ENCODE measurements at places on chromosomes 4 and X.

DNA sequence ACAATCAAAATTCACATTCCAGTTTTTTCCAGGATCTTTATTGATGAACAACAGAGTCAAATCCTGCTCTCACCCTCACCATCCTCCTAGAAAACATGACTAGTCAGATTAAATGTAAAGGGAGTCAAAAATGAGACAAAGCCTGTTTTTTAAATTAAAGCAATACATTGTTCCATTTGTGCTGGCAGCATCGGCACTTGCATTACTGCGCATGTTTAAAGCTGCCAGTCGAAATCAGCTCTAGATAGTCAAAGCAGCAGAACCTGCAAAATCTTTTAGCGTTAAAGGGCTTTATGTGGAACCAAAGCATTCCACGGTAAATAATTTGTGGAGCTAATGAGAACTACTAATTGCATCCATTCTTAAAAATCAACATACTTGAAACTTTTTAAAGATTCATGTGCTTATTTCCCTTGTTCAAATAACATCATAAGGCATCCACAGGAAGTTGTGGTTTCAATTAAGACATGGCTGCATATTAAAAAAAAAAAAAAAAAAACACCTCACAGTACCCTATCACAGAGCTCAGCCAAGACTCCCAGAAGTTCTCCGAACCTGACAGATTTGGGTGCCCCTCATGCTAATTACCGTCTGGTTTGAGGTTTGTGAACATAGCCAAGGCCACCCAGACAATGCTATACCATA, 82.2 kb downstream of the SH3KBP1 start:
- DNase-seq, result no peak

GRCh38 chrX:111837197-111837596, 38.8 kb upstream of the TRPC5OS start:
- DNase-seq, result no peak

DNA sequence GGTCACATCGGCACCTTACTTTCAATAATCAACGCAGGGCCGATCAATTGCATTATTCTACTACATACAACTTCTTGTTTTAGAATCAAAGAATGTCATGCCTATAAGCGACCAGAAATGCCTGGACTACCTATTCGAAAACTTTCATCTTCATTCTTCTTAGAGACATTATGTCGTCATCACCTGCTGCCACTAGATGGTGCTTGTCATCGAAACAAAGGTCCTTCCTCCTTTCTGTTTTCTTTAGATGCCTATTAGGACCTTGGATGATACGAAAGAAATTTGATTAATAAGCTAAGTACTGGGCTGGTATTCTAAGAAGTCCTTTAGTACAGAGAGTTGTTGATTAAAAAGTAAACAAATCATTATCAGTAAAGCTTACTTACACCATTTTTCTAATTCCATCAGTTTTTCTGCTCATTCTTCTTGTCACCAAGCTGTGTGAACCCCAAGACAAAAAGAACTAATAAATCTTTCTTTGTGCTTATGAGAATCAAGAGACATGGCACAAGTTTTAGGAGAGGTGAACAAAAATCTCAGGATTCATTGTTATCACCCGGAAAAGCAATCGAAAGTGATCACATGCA, 154.5 kb upstream of the SLC4A4 start:
- no peak for DNase-seq

DNA sequence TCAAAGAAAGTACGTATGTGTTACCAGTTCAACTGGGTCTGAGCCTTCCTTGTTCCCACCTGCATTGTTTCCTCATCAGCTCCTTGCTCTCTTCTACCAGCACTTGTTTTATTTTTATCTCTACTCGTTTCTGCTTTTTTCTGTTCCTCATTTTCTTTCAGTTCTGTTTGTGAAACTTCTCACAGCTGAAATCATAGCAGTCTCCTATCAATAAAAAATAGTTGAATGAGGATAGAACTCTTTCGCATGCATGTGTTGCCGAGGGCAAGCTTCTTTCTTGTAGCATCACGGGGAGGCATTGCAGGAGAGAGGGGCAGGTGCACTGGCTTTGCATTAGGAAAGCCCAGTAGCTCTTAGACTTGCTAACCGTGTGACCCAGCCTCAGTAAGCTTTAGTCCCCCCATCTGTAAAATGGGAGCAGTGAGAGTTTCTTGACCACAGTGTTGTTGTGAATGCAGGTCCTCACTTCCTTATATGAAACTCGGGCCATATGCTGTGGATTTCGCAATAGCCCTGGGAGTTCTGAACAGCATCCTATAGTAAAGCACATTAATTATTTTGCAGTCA, 24.7 kb downstream of the OFD1 start:
- DNase-seq, result no peak

DNA sequence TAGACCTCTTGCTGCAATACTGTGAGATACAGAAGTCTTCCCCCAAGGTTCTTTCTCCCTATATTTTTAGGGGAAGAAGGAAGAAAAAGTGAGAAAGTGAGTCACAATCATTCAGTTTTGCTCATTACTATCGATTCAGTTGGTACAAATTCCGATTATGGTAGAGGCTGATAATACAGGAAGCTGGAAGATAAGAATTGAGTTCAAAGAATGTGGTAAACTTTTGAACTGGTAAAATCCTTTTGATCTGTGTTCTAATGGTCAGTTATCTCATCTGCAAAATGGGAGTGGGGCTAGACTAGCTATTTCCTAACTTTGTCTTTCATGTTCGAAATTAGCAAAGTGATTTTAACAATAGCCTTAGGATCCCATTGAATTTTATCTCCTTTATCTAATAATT, 101.4 kb upstream of the FAT1 start:
- no peak for DNase-seq

GRCh38 chr4:53050361-53050774, 188.3 kb downstream of the RASL11B start:
- DNase-seq, result no peak

DNA sequence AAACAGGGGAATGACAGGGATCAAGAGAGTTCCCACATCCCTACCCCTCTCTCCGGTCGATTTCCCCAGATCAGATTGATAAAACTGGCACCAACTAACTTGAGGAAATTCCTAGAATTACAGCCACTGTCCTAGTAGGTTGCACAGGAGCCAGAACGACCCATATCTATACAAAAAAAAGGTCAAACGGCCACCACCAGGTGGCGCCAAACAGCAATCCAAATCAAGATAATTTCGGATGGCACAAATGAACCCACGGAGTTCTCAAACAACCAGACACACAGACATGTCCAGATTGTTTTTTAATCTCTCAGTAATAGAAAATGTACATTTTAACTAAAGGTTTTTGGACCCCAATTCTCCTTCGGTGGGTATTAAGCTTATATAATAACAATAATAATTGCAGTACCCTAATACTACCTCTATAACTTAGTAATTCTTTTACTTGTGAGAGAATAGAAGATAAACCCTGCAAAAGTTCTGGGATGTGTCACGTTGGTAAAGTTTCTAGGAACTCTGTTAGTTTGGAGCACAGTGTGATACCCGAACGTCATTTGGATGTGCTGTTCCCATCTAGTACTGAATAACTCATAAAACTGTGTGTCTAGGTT, 212.6 kb downstream of the SPOCK3 start:
- DNase-seq, result peak; percentile 59

All from hematopoietic multipotent progenitor cell treated with erythropoietin and hydrocortisone succinate and interleukin-3 and kit ligand, for 17 days (in vitro differentiated cells).